ENCODE measurements at places on chromosomes 6 and 20.

GRCh38 chr6:41294214-41294872, 7.9 kb upstream of the TREM1 start:
- DNase-seq: no peak

DNA sequence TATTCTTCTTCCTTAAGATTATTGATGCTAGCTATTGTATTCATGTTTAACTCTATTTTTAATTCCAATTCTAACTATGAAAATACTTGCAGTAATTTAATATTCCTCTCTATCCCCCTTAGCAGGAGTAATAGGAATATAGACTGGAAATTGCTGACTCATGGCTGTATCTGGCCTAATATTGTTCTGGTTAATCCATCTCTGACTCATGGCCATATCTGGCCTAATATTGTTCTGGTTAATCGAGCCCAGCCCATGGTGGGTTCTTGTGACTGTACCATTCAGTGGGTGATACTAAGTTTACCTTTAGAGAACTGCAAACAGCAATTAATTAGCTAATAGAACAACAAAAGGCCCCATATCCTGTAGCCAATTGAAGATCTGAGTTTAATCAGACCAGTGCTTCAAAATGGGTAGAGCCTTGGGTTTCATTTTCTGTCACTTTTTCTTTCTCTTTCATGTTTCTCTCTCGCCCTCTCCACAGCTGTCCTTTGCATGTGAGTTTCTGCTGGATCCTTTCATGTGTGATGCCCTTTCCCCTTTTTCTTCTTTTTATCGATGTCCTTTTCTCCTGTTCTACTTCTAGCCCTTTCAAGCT, 50.6 kb downstream of the SLC22A3 start:
- peak; percentile 70 for DNase-seq

DNA sequence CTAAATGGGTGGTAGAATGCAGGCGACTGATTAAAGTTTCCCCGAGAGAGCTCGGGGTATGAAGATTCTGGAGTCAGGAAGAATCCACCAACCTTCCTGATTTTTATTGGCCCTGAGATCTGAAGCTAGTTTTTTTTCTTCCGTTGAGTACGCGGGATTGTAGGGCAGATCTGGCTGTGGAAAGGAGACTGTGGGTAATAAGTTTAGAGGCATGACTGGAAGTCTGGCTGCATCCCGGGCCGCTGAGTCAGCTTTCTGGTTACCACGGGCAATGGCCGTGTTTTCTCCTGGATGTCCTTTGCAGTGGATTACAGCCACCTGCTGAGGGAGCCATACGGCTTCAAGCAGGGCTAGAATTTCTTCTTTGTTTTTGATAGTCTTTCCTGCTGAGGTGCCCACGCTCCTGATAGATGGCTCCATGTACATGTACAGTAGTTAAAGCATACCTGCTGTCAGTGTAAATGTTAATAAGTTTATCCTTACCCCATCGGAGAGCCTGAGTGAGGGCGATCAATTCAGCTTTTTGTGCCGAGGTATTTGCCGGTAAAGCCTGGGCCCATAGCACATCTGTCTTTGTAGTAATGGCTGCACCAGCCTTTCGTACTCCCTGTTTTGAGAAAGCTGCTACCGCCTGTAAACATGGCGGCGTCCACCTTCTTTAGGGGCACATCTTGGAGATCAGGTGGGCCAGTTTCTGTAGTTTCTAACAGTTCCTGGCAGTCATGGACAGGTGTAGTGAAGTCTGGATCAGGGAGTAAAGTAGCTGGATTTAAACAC, 154.0 kb downstream of the TRIM27 start:
- DNase-seq: peak; percentile 57

- DNase-seq: peak; percentile 12
Observed at GRCh38 chr20:37095108-37095598, 644 bp downstream of the RBL1 start.

GRCh38 chr6:155171109-155171746, 92.6 kb upstream of the CLDN20 start:
- DNase-seq: peak; percentile 94

DNA sequence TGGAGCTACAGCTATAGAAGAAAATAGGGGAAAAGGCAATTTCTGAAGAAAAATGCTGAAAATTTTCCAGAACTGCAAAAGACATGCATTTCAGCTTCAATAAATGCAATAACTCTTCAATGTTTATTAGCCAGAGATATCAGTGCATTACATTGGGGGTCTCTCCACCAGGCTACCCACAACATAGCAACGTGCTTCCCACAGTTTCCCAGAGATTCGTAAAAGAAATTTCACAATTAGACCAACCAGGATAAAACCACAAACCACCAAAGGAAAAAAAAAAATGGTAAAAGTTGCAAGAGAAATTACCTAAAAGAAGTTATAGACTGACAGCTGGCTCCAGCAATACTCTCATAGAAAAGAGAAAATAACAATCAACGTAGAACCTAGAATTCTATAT, 16.0 kb downstream of the LY86 start:
- no peak for DNase-seq

- DNase-seq: peak; percentile 54
Observed at GRCh38 chr6:45049188-45049843, 278.8 kb upstream of the RUNX2 start.

DNA sequence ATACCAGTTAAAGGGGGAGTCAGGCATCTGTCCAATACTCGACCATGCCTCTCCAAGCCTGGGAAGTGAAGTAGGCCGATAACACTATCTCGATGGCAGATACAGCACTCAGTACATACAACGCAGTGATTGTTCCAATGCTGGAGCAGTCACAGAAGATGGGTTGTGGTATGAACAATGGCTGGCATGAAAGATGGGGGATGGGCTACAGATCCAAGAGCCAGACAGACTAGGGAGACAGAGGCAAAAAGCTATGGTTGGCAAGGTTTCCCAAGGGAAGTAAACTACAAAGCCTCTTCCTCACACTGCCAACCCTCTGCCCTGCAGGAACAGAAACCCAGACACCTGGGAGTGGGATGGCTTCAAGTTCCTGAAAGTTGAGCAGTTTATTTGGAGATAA, 19.2 kb downstream of the FKBP1A start:
- no peak for DNase-seq

GRCh38 chr20:23200914-23201313, 114.8 kb upstream of the CD93 start:
- no peak for DNase-seq

DNA sequence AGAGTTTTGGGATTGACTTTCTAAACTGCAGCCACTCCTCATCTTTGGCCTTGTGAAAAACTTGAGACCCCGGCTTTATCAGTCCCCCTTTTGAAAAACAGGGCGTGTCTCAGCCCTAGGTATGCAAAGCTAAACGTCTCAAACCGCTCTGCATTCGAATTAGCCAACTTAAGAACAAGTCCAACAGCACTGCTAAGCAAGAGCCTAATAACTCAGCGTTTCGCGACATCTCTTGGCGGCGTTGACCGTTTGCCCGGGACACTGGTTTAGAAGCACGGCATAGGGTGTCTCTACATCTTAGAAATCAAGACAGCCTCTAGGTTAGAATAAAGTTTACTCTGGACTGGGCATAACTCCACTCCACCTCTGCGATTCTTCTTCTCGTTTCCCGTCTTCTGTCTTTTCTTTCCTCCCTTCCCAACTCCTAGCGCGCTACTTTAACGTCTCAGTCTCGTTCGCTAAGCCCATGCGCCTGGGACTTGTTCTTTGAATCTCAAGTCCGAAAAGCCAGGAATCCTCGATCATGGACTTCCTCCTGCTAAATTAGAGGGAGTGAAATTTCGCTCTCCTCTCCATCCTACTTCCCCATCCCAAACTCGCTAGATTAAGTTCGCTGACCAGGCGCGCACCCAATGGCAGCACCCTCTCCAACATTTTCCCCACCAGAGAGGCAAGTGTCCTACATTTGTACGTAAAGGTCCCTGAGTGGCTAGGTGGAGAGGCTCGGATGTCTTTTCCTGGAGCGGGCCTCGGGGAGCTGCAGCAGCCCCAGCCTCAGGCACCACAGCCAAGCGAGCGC, 10.5 kb upstream of the TFAP2A start:
- DNase-seq: peak; percentile 34

DNA sequence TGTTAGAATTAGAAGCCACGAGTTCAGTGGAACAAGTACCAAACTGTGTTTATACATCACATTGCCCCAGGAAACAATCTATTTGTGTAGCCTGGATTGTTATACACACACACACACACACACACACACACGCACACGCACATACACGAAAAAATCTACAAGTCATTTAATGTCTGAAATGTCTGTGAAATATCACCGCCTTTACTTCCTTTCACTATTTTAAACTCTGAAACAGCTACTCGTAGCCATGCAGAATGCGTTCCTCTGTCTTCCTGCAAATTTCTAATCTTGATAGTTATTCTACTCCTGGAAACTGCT, 84.4 kb upstream of the SCAF8 start:
- DNase-seq: no peak

GRCh38 chr6:150720774-150721233, 121.1 kb downstream of the PLEKHG1 start:
- DNase-seq: peak; percentile 40

DNA sequence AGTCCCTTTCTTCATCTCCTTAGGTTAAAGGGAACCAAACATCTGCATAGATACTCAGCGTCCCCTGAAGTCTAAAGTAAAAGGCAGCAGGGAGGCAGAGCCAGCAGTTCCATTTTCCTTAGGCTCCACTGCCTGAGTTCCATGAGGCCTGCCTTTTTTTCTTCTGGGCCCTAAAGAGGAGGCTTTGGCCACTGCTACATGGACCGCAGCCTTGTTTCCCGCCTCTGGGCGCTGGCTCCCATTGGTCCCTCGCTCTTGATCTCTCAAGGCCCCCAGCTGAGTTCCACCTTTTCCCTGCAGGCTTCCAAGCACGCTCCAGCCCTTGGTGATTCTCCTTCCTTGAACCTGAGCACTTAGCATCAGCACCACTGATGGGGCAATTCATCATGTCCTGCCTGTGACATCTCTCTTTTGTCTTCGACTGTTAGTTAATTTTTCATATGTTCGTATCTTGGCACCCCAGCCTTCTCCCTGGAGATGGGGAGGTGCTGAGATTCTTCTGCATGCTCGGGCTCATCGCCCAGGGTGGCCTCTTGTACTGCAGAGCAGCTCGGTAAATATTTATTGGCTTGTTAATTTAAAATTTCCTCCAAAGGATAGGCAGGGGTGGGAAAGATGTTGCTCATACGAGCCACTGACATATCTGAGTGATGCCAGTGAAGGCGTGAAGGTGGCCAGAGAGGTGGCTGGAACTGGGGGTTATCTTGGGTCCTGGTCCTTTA, 3.4 kb downstream of the MLN start:
- DNase-seq: no peak

- DNase-seq: no peak
Observed at GRCh38 chr6:143964674-143965081, 43.4 kb downstream of the PLAGL1 start.

DNA sequence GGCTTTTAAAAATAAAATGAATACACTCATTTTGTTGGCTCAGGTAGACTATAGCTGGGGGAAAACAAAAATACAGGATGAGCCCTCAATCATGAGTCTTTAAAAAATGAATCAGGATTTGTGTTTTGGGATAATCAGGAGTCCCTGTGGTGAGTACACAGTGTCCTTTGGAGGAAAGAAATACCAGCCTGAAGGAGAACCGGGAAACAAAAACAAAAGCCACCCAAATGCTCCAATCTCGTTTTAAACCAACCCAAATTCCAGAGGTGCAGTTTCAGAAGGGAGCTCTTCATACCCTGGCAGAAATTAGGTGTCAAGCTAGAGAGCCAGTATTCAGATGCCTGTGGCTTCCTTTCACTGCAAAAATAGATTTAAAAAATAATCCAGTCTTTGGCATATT, 23.3 kb upstream of the FOXA2 start:
- no peak for DNase-seq

DNA sequence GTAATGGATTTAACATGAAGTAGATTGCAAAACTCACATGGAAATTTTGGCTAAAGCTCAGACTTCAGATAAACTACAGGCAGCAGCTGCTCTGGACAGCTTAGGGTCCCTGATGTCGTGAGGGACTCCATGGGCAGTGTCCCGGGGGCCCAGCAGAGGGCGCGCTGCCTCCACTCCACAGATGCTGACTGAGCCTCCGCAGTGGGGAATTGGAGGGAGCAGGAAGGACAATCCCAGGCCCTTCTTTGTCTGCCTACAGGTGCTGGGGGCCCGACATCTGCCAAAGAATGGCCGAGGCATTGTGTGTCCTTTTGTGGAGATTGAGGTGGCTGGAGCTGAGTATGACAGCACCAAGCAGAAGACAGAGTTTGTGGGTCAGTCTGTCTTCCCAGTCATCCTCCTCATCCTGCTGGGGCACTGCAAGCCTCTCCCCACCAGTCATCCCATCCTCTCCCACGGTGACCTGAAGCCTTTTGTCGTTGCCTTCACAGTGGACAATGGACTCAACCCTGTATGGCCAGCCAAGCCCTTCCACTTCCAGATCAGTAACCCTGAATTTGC, 35.9 kb downstream of the PLCG1 start:
- peak; percentile 59 for DNase-seq

DNA sequence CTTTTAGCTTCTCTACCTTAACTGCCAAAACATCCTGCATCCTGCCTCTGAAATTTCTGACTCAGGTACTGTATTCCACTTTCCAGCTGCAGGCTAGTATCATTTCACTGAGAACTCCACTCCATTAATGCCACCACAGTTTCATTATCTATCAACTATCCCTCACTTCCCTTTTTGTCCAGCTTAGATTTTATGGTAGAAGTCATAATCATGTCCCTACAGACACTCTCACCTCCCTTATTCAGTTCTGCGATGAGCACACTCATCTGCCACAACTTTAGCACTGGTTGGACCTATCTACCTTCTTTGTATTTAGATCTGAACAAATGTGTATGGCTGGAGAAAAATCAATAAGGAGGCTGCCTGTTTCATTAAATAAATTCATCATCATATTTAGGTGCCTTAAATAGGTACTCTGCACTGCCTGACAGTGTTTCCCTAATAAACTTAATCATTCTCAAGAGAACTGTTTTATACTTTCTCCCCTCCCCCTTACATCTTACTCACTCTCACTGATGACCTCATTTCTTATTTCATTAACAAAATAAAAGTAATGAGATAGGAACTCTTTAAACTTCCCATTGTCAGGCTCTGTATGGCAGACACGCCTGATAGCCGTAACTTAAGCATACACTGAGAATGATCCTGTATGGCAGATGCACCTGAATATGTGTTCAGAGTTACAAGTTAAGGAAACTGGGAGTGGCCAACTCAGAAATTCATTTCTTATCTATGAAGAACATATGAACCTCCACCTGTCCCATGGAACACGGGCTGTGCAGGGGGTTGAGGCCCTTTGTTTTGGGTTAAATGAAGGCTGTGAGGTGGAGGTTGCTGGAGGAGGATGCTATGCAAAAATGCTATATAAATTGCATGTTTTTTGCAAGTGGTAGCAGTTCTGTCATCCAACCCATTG, 95.3 kb upstream of the MAN1A1 start:
- DNase-seq: no peak

GRCh38 chr6:56432194-56432593, 184.8 kb upstream of the COL21A1 start:
- DNase-seq: no peak

- no peak for DNase-seq
Observed at GRCh38 chr20:51535674-51536073, 6.8 kb downstream of the NFATC2 start.

- DNase-seq: no peak
Observed at GRCh38 chr6:168313431-168314011, 6.1 kb downstream of the DACT2 start.
